ENCODE measurements at places on chromosomes 6 and 20.

DNA sequence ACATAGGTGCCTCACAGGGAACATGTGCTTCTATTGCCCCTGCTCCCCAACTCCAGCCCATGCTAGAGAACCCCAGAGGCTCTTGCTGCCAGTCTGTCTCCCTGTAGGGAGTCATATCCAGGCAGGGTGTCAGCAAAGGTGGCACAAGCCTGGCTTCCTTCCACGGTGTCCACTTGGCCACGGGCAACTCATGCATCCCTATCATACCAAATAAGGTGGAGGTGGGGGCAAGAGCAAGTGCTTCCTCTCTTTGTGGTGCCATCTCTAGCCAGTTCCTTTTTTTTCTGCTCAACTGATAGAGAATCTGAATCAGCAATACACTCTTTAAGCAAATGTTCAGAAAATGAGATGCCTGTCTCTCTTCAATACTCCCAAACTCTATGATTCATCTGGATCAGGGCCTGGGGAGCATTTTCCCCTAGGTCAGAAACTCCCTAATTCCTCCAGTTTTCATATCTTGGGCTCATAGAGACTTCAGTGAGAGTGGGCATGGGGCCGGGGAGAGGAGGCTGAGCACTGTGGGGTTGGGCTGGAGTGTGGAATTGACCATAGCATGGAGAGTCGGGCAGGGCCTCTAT lies 105.1 kb upstream of the GPR6 start:
- DNase-seq, result no peak

DNA sequence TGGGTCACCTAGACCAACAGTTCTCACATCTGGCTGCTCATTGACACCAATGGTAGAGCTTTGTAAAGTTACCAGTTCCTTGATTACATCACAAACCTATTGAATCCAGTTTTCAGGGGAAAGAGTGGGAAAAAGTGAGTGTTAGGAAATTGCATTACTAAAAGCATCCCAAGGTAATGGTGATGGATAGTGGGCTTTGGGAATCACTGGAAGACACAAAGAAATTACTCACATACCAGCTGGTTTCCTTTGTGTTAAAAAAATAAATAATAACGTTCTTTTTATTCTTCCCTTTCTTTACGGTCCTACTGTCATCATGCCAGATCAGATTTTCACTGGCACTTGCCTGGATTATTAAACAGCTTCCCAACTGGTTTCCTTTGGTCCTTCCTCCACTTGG lies 370.7 kb downstream of the RFPL4B start:
- no peak for DNase-seq

GRCh38 chr6:96900873-96901272 lies 3.2 kb upstream of the NDUFAF4 start:
- no peak for DNase-seq

DNA sequence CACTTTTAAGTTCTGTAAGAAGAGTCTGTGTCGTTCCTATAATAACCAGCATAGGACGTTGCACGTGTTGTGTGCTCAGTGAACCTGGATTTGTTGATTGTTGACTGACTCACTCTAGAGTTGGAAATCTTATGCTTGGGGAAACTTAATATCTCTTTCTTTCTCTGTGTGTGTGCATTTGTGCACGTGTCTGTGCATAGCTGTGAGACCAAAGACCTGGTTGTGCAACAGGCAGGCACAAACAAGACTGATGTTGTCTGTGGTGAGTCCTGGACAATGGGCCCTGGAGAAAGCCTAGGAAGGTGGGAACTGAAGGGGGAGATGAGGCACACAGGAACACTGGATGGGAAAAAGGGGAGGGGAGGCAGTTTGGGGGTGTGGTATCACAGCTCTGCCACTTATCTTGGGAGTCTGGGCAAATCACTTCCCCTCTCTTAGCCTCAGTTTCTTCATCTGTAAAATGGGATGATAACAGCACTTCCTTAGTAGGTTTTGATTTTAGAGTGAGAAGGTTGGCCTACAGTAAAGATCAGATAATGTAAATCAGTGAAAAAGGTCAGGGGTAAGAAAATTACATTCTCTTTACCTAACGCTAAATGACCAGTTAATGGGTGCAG lies 8.4 kb downstream of the CD40 start:
- no peak for DNase-seq

DNA sequence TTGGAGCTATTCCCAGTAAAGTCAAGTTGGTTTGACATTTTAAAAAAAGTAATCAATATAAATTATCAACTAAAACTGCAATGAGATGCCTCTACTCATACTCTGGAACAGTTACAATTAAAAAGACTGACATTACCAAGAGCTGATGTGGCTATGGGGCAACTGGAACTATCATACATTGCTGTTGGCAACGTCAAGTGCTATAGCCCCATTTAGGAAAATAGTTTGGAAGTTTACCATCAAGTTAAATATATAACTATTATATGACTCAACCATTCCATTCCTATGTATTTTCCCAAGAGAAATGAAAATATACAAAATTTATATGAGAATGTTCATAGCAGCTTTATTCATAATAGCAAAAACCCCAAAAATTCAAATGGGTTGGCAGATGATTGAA lies 111.4 kb upstream of the HDGFL1 start:
- no peak for DNase-seq

DNA sequence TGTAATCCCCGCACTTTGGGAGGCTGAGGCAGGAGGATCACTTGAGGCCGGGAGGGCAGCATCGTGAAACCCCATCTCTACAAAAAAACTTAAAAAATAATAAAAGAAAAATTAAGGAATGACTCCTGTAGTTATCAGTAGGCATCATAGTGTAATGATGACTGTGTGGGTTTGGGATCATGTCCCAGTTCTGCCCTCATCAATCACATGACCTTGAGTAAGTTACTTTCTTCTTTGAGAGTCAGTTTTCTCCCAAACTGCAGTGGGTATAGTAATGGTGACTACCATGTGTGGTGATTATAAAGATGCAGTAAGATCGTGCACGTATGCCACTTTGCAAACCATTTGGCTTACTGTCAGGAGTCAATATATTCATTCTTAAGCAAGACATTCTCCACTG lies 89.2 kb downstream of the TXNDC5 start:
- DNase-seq, result no peak

DNA sequence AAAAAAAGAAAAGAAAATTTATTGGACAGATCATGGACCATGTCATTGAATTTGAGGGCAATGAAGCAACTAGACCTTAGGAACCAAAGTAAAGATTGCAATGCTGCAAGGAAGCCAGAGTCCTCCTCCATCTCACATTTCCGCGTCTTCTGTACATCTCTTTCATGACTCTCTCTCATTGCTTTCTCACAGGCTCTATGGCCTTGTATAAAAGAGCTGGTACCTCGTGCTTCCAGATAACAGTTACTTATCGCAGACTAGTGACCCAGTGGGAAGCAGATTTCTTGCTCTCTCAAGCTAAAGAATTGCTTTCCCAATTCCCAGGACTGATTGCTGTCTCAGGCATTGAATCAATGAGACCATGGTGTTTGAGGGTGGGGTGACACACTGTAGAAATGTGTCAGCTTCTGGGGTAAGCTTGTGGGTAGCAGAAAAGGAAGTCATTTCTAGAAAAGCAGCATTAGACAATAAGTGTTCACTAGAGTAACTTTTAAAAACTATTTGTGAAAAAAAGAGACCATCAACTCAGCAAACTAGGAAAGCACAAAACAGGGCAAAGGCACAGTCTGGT lies 635.3 kb downstream of the UTRN start:
- DNase-seq, result no peak

DNA sequence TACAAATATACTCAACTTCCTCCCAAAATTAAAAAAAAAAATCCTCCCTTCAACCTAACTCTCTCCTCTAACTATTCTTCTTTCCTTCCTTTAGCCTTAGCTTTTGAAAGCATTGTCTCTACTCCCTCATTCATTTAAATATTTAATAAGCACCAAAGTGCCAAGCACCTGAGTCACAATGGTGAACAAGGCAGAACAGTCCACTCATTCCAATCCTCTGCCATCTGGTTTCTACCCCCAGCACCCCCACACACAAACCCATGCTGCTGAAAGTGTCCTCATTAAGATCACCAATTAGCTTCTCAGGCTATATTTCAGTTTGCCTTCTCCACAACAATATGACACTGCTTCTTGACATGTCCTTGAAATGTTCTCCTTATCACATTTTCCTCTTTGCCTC lies 76.3 kb downstream of the DTNBP1 start:
- DNase-seq, result no peak

- no peak for DNase-seq
These were observed 10.1 kb downstream of the AAR2 start for GRCh38 chr20:36246401-36246800.

DNA sequence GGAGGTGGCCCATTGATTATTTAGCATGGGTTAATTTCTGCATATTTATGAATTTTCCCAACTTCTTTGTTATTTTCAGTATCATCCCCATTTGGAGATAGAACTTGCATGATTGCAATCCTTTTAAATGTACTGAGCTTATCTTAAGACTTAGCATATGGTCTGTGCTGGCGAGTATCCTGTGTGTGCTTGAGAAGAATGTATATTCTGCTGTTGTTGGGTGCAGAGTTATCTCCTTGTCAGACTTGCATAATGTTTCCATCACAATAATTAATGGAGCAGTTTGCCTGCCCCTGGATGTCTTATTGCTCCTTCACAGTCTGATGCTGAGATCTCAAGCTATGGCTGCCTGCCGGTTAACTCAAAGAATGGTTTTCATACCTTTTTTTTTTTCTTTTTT lies 112.6 kb downstream of the CDYL start:
- no peak for DNase-seq

- no peak for DNase-seq
These were observed 10.2 kb upstream of the SRPK1 start for GRCh38 chr6:35931120-35931561.

DNA sequence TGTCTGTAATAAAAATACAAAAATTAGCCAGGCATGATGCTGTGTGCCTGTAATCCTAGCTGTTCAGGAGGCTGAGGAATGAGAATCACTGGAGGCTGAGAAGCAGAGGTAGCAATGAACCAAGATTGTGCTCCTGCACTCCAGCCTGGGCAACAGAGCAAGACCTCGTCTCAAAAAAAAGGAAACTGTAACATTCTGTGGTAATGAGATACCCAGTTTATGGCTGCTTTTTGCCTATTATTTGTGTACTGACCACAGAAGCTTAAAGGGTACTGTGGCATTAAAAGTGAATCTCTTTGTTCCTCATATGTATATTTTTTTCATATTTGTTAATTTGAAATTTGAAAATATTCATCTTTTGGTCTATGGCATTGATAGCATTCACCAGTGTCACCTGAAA lies 185.4 kb downstream of the UST start:
- no peak for DNase-seq

DNA sequence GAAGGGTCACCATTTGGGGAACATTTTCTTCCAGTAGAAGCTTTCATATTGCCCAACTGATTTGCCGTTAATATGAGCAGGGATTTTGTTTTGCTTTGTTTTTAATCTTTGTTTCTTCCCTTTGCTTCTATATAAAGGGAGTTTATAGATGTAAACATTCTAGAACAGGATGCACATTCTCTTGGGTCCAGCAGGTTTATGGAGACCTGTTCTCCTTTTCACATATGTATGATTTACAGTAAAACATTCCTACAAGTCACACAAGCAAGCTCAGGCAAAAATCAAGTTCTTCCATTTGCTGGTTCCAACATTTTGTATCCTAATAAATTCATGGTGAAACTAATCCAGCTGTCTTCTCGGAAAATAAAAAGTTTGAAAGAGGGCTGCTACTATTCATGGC lies 1082.4 kb upstream of the FLRT3 start:
- no peak for DNase-seq

GRCh38 chr6:26524722-26525370 lies 13.3 kb upstream of the HMGN4 start:
- DNase-seq, result no peak

DNA sequence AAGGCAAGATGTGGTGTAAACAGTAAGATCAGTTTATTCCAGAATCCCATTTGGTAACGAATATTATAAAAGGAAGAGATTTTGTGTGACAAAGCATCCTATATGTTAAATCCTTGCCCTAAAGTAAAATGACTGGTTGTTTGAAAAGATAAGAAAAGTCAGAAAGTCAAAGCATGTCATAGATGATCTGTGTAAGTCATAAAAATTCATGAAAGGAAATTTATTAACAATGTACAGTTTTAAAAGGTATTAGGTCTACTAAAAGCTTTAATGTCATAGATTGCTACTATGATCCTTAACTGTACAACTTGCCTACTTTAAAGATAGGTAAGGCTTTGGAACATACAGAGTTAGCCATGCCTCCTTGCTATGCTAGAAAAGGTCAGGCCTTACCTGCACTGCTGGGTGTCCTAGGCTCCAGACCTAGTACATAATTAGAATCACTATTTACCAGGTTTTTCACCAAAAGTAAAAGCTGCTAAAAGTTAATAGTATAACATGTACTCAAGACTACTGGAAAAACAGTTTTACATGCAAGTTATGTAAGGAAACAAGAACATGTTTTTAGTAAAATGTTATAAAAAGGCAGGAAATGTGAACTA lies 1090.1 kb upstream of the ADGRB3 start:
- no peak for DNase-seq

DNA sequence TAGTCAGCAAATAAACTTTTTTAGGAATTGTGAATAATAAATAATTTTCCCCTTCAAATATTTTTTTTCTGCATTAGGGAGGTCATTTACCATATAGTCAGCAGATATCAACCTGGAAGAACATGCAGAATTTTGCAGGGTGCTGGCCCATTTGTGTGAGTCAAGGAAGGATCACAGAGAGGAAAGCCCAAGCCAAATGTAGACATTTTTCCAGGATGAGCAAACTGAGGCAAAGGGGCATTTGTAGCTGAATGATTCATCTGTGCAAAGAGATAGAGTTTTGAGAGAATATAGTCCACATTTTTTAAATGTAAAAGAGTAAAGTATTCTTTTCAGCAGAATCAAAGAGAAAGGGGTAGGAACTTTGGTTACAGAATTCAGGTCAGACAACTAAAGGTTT lies 555.5 kb upstream of the MARCKS start:
- DNase-seq, result no peak

- no peak for DNase-seq
These were observed 37.7 kb downstream of the LY86 start for GRCh38 chr6:6626187-6626586.

GRCh38 chr20:11372876-11373790 lies 544.6 kb upstream of the BTBD3 start:
- DNase-seq, result no peak

GRCh38 chr6:158868122-158868480 lies 48.9 kb upstream of the EZR start:
- no peak for DNase-seq

GRCh38 chr6:7727946-7728854 lies 2.3 kb downstream of the BMP6 start:
- DNase-seq, result no peak

GRCh38 chr6:146357578-146358430 lies 185.8 kb upstream of the RAB32 start:
- peak; percentile 60 for DNase-seq

DNA sequence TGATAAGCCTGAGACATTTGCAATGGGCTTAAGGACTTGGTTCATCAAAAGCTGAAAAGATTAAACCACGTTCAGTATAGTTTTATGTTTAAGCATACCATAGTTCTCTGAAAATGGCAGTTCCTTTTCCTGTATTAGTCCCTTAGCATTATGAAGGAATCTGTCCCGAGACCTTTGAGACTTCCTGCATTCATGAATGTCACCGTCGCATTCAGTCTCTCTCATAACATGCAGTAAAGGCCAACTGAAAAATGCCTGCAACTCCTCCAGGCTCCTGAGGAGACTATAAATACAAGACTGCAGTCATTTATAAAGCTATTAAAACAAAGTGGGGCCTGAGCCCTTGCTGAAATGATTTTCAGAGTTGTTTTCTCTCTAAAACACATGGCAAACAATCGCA lies 129.1 kb downstream of the SYCP2 start:
- DNase-seq, result no peak

GRCh38 chr6:160252073-160252813 lies 6.4 kb downstream of the SLC22A2 start:
- DNase-seq, result no peak
